ENCODE measurements at places on chromosomes 3 and 15. TPM values are rescaled to one million over a fixed set of nuclear protein-coding genes. Genes with fewer than 3 reads are reported as not detected.

Gene NR2E3
- total RNA-seq, result not detected

Gene FGF12
- 32.5 TPM for total RNA-seq

Gene IQCF5
- total RNA-seq, result not detected

Gene KCTD6
- 9.2 TPM for total RNA-seq

Gene LSMEM2
- not detected for total RNA-seq

Gene SLC22A14
- not detected for total RNA-seq

Gene SLC7A14
- total RNA-seq, result not detected

Gene CP
- total RNA-seq, result 0.53 TPM
